Fibroblast of upper back skin (primary cell): ENCODE measurements at places on chromosomes 12 and 14.

DNA sequence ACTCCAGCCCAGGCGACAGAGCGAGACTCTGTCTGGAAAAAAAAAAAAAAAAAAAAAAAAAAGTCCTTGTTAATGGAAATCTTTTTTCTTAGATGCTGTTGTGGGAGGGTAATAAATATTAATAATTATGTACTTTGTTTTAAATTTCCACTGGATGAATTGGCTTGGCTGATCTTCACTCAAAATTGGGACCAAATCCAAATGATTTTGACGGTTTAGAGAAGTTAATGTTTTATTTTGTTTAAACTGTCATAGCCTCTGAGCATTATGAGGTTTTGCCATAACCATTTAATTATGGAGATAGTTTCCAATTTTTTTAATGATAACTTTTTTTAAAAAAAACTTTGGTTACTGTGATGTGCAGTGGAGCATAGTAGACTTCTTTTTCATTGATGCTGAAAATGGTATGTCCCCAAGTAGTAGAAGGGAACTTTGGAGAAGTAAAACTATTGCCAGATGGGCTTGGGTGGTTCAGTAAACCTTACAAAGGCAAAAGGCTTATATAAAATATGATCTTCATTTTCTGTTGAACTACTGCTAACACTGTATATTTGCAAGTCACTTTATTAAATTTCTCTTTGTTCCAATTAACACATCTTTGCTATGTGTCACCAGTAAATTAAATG is 3.9 kb upstream of the PMCH start:
- DNase-seq = no peak

- no peak for DNase-seq
Observed at GRCh38 chr12:12577786-12578185, 15.1 kb upstream of the DUSP16 start.

GRCh38 chr12:115140981-115141655 is 457.1 kb upstream of the TBX3 start:
- DNase-seq = no peak

DNA sequence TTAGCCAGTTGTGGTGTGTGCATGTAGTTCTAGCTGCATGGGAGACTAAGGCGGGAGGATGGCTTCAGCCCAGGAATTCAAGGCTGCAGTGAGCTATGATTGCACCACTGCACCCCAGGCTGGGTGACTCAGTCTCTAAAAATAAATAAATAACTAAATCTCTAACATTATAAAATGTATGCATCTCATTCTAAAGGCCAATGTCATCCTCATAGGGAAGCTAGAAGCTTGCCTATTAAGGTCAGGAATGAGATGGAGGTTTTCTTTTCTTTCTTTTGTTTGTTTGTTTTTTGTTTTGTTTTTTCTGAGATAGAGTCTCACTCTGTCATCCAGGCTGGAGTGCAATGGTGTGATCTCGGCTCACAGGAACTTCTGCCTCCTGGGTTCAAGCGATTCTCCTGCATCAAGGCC is 48.8 kb upstream of the PAPLN start:
- DNase-seq = peak; percentile 73

GRCh38 chr12:57965766-57966165 is 24.4 kb downstream of the ATP23 start:
- DNase-seq = no peak

- peak; percentile 60 for DNase-seq
Observed at GRCh38 chr14:23294734-23295561, 7.7 kb downstream of the PPP1R3E start.

- no peak for DNase-seq
Observed at GRCh38 chr12:48142818-48143674, 14.3 kb downstream of the ASB8 start.

DNA sequence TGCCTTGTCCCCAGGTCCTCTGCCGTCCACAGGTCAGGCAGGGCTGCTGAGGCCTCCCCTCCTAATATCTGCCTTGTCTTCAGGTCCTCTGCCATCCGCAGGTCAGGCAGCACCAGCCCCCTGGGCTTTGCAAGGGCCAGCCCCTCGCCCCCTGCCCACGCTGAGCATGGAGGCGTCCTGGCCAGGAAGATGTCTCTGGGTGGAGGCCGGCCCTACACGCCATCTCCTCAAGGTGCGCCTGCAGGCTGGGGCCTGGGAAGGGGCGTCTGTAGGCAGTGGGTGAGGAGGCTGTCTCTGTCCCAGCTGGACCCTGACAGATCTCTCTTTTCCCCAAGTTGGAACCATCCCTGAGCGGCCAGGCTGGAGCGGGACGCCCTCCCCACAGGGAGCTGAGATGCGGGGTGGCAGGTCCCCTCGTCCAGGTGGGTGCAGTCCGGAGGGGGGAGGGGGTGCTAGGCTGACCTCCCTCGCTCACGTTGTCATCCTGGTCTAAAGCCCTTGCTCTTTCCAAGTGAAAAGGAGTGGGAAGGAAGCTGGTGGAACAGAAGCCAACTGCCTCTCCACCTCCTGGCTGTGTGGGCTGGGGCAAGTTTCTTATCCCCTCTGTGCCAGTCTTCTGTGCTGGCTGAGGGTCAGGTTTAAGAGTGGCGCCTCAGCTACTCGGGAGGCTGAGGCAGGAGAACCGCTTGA is 13.9 kb upstream of the PUS1 start:
- no peak for DNase-seq

DNA sequence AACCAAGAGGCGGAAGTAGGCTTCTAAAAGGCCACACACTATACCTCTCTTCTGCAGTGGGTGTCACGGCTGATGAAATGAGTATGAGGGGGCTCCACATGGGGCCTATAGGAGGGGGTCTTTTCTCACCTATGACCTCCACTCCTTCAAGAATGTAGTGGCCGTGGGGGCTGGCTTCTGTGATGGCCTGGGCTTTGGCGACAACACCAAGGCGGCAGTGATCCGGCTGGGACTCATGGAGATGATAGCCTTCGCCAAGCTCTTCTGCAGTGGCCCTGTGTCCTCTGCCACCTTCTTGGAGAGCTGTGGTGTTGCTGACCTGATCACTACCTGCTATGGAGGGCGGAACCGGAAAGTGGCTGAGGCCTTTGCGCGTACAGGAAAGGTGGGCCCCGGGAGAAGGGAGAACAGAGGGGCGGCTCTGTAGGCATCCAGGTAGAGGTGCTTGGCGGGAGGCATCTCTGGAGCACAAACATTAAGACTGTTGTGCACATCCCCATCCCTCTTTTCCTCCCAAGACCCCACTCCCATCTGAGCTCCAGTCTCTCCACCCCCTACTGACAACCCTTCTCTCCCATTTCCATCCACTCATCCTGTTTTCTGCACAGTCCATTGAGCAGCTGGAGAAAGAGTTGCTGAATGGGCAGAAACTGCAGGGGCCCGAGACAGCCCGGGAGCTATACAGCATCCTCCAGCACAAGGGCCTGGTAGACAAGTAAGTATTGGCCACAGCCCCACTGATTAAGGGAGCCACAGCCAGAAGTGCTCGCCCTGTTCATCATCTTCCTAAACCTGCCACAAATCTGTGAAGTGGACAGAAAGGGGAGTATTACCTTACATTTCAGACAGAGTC is 3.8 kb downstream of the GPD1 start:
- DNase-seq = no peak

GRCh38 chr12:49232940-49233841 is 31.7 kb upstream of the TUBA1C start:
- DNase-seq = peak; percentile 65
